Stimulated activated CD8-positive, alpha-beta memory T cell treated with anti-CD3 and anti-CD28 coated beads, Interleukin-15, amount 100 ng/mL, for 24 hours (primary cell): ENCODE measurements at places on chromosomes 4 and X.

- no peak for DNase-seq
Observed at GRCh38 chr4:126890994-126891393, 741.8 kb upstream of the INTU start.

DNA sequence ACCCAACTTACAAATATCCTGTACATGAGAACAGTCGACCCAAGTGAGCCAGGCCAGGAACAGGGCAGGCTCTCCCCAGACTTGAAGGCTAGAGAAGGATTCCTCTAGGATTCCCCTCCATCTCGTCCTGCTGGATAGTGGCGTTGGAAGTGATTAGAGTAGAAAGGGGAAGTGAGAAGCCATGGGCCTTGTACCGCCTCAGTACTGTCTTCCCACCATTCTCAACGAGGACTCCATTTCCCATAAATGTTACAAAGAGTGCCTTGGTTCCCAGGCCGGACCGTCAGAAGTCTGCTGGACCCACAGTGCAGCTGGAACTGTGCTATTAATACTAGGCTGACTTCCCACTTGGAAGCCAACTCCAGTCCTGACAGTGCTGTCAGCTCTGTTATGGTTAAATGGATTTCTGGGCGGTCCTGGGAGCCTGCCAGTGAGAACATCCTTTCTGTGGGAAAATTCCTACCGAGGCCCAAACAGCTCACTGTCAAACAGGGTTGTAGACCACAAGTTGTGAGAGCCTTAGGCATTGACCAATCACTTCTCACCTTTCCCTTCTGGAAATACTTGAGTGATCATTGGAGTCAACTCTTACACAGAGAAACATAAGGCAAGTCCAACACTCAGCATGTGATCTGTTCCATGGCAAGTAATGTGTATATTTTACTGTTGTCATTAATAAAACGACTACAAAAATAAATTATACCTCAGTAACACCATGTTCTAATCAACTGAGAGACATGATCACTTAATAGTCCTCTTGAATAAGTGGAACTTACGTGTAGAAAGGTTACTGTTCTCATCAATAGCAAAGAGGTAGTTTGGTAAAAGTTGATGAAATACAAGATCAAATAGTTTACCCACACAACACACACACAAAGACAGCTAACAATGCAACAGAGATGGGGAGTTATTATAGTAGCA, 58.4 kb downstream of the AMELX start:
- DNase-seq = no peak

- DNase-seq = no peak
Observed at GRCh38 chrX:38050806-38051205, 44.5 kb downstream of the SYTL5 start.

GRCh38 chr4:10722957-10723356, 38.4 kb upstream of the CLNK start:
- no peak for DNase-seq

GRCh38 chr4:38310446-38311043, 350.3 kb downstream of the PTTG2 start:
- peak; percentile 14 for DNase-seq

DNA sequence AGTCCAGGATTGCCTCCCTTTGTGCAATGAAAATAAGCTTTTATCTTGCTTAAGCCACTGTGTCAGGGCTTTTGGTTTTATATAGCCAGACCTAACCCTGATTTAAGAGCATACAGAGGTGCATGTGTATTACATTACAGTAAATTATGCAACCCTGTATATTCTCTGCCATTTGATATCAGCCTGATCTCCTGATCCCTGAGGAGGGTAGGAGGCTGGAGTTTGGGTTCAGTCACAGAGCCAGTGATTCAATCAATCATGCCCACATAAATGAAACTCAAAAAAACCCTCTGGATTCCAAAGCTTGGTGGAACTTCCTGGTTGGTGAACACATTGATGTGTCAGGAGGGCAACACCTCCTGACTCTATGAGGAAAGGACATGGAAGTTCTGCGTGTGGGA, 7.3 kb upstream of the KLHL8 start:
- no peak for DNase-seq

DNA sequence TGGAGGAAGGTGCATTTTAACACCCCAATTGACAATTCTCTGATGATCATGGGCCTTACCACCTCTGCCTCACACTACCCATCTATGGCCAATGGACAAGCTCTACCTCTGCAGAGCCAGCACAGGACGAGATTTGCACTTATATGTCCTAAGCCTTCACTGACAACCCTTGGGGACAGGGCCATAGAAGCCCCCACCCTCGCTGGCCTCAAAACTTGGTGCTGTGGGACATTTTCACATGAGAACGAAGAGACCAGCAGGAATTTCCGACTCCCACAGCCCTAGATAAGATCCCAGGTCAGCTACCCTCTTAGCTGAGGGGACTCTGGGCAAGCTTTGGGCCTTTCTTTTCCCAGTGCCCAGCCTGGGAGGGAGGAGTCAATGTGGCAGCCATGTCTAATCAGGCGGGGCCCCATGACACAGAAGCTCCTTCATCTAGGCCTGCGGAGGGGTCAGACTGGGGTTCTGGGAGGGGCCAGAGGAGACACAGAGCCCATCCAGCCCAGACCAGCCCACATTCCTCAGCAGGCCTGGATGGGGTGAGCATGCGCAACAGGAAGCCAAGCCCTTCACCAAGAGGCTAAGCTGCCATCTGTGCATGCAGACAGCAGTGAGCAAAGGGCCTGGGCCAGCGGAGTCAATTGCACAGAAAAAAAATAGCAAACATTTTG, 12.1 kb downstream of the PJA1 start:
- DNase-seq = no peak

GRCh38 chr4:77776182-77777134, 42.7 kb downstream of the CNOT6L start:
- DNase-seq = no peak

- no peak for DNase-seq
Observed at GRCh38 chr4:79864500-79865200, 208.4 kb downstream of the ANTXR2 start.
